ENCODE measurements at places on chromosomes 1 and 21. TPM values are rescaled to one million over a fixed set of nuclear protein-coding genes. Genes with fewer than 3 reads are reported as not detected.

GSTM1 gene
- 30.2 TPM for total RNA-seq

CYP2J2 gene
- total RNA-seq = 3.1 TPM

SYT14 gene
- total RNA-seq = not detected

BACE2 gene
- total RNA-seq = 4.1 TPM

UQCRH gene
- 333 TPM for total RNA-seq

HMCN1 gene
- total RNA-seq = 0.18 TPM

COL8A2 gene
- 0.08 TPM for total RNA-seq

LCE1E gene
- not detected for total RNA-seq

NMNAT2 gene
- not detected for total RNA-seq

NBPF10 gene
- total RNA-seq = 2.5 TPM

TEKT2 gene
- not detected for total RNA-seq

NFIA gene
- 0.66 TPM for total RNA-seq

COL9A2 gene
- total RNA-seq = 2.5 TPM

CLCA2 gene
- total RNA-seq = not detected

COL16A1 gene
- not detected for total RNA-seq

TSPAN2 gene
- total RNA-seq = 0.84 TPM

SIM2 gene
- not detected for total RNA-seq

FNDC10 gene
- 9.3 TPM for total RNA-seq

ARHGEF2 gene
- 147 TPM for total RNA-seq

FUBP1 gene
- total RNA-seq = 197 TPM

KRTAP19-5 gene
- not detected for total RNA-seq

RIPPLY3 gene
- total RNA-seq = not detected

RHD gene
- total RNA-seq = not detected

OPRD1 gene
- not detected for total RNA-seq

SLC1A7 gene
- not detected for total RNA-seq

SLAMF7 gene
- 102 TPM for total RNA-seq

CHD5 gene
- total RNA-seq = 0.23 TPM

NBPF20 gene
- 0.08 TPM for total RNA-seq

BEND5 gene
- total RNA-seq = 6.3 TPM

FAM177B gene
- total RNA-seq = not detected

IL19 gene
- not detected for total RNA-seq

CLDN19 gene
- total RNA-seq = not detected

FAM3B gene
- total RNA-seq = not detected

TGFBR3 gene
- 3.7 TPM for total RNA-seq

ZZZ3 gene
- total RNA-seq = 34.3 TPM

BTBD8 gene
- 1.5 TPM for total RNA-seq

OR2T3 gene
- total RNA-seq = not detected

NUP210L gene
- total RNA-seq = 0.08 TPM

MPZ gene
- total RNA-seq = 3.4 TPM

ADAMTSL4 gene
- total RNA-seq = not detected

NBPF4 gene
- total RNA-seq = not detected

NPR1 gene
- not detected for total RNA-seq

SAMSN1 gene
- total RNA-seq = 104 TPM

FHAD1 gene
- total RNA-seq = 0.21 TPM

CBR3 gene
- 29.6 TPM for total RNA-seq

PRRX1 gene
- total RNA-seq = not detected

LCE1F gene
- total RNA-seq = not detected

RAB25 gene
- total RNA-seq = 0.50 TPM
